Vagina (tissue), 2 donors: ENCODE measurements at places on chromosomes 4 and X. TPM values are rescaled to one million over a fixed set of nuclear protein-coding genes. Genes with fewer than 3 reads are reported as not detected.

- no peaks in the 10 kb centered on the region for H3K36me3 ChIP-seq
- no peaks in the 10 kb centered on the region for H3K27me3 ChIP-seq
- no peak overlapping the region for H3K4me3 ChIP-seq
Measured at GRCh38 chr4:119110121-119110520, 25.5 kb upstream of the MYOZ2 start.

DNA sequence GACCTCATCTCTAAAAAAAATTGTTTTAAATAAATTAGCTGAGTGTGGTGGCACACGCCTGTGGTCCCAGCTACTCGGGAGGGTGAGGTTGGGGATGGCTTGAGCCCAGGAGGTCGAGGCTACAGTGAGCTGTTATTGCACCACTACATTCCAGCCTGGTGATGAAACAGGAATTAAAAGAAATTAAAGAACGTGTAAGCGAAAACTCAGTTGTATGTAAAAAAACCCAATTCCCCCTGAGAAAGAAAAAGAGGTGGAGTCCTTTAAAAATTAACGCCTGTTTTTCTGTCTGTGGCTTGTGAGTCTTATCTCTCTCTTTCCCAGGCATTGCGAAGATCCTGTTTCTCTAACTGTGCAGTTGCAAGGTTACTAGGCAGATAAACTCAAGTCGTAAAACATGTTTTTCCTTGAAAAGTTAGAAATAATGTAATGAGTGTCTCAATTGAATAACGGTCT is 22.1 kb downstream of the EPGN start:
- no peak overlapping the region for H3K4me3 ChIP-seq
- no peaks in the 10 kb centered on the region for H3K4me1 ChIP-seq
- H3K27me3 ChIP-seq: no peaks in the 10 kb centered on the region
- no peaks in the 10 kb centered on the region for H3K36me3 ChIP-seq
- DNase-seq: no peak

DNA sequence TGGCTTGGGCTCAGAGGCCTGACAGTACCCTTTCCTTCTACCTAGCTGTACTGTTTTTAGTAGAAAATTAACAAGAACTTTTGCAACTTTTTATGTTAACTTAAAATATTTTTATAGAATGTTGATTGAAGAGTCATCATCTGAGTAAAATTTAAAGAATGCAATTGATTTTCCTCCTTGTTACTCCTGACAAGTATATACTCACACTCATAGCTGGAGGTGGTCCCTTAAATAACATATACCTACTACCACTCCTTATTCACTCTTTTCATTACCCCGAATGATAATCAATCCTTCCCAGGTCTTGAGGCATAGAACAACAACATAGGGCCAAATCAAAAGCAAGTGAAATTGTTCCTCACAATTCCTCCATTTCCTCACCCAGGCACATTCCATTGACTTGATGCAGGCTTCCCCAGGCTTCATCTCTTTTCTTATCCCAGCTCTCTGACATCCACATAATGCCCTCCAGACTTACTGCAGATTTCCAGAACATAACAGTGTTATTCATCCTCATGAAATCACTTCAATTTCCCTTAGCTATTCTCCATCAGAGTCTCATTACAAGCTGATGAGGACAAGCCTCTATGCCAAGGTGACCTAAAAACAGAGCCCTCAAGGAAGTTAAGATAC is 73.2 kb upstream of the ANXA10 start:
- no peaks in the 10 kb centered on the region for H3K36me3 ChIP-seq
- no peak overlapping the region for H3K27ac ChIP-seq
- H3K4me1 ChIP-seq: no peaks in the 10 kb centered on the region
- no peak overlapping the region for H3K4me3 ChIP-seq
- no peaks in the 10 kb centered on the region for H3K27me3 ChIP-seq

DNA sequence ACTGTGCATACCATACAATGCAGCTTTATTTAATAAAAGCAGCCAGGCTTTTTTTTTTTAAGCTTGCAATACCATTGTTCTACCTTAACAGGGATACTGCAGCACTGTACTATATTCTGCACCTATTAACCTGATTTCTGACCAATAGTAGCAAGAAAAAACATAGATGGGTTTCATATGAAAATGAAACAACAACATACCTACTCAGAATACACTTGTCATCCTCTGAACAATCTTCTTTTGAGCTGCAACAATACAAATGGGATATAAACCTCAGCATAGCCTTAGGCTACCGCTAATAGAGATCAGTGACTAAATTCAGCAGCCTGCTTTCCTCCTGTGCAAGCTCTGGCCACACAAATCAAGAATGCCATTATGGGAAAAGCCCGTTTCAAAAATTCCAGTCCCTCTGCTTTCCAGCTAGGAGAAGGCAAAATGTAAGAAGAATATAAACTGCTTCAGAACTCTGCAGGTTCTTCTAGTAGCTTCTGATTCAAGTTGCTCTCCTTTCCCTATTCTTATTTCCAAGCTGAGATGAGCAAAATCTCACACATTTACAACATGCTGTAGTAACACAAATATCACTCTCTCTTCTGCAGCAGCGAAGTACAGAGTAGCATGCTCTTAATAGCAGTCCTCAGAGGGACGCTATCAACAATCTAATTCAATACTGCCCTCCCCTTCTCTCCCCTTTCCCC is 143.4 kb downstream of the KLHL13 start:
- no peaks in the 10 kb centered on the region for H3K36me3 ChIP-seq
- DNase-seq: no peak
- H3K27me3 ChIP-seq: no peaks in the 10 kb centered on the region
- H3K4me1 ChIP-seq: no peaks in the 10 kb centered on the region
- no peak overlapping the region for H3K27ac ChIP-seq

GRCh38 chrX:136115904-136116297 is 31.4 kb upstream of the FHL1 start:
- H3K27ac ChIP-seq: no peak overlapping the region
- H3K4me1 ChIP-seq: no peaks in the 10 kb centered on the region
- no peaks in the 10 kb centered on the region for H3K36me3 ChIP-seq

Gene ABCD1
- 11.0 TPM for total RNA-seq

GRCh38 chrX:3176439-3176820 is 135.2 kb downstream of the ARSF start:
- no peaks in the 10 kb centered on the region for H3K36me3 ChIP-seq
- no peak overlapping the region for H3K27ac ChIP-seq
- DNase-seq: no peak
- H3K4me1 ChIP-seq: no peaks in the 10 kb centered on the region
- no peaks in the 10 kb centered on the region for H3K27me3 ChIP-seq
- no peak overlapping the region for H3K4me3 ChIP-seq

Gene MTMR1
- 22.6 TPM for total RNA-seq

DNA sequence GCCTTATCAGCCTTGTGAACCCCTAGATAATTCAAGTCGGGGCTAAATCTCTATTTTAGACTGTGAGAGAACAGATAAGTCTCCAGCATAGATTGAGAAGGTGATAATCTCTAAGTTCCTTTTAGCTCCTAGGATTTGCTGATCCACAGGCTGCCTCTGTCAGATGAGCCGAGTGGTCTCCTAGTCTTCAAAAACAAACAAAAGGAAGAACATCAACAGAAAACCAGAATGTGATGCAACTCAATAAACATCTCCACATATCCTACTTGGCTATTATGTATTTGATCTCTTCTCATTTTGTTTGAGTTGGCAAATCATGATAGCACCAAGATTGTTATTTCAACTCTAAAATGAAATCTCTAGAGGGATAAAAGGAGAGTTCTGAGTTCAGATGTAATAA is 88.4 kb upstream of the SLC7A11 start:
- H3K27ac ChIP-seq: no peak overlapping the region
- no peaks in the 10 kb centered on the region for H3K4me1 ChIP-seq
- H3K27me3 ChIP-seq: no peaks in the 10 kb centered on the region
- no peaks in the 10 kb centered on the region for H3K36me3 ChIP-seq

DNA sequence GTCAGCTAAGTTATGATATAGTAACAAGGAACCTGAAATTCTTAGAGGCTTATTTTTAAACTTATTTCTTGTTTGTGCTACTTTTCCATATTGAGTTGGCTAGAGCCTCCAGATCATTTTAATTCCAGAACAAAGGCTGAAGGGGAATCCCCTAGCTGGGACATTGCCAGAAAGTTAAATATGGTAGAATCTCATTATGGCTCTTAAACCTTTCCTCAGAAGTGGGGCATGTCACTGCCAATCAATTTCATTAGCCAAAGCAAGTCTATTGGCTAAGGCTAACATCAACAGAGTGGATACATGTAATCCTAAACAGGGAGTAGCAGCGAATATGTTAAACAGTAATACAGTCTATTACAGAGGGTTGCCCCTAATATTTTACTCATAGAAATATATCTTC is 47.0 kb downstream of the FTHL17 start:
- no peak overlapping the region for H3K4me3 ChIP-seq
- no peak overlapping the region for H3K27ac ChIP-seq

DNA sequence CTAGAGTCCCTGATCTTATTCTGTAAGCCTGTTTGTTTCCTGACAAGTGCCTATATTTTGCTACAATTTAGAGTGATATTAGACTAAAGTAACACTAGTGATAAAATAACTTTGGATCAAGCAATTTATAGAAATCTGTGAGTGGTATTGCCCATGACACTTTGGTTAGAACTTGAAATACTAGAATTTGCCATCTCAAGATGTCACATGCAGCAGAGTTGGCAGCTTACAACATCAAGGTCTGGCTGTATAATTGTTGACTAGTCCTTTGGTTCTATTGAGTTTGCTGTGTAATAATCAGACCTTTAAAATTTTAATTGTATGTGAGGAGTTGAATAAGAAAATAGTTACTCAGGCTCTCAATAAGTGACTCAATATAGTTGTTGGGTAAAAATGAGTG is 167.1 kb downstream of the RAPGEF2 start:
- no peak for DNase-seq
- no peak overlapping the region for H3K27ac ChIP-seq
- H3K27me3 ChIP-seq: no peaks in the 10 kb centered on the region
- H3K4me1 ChIP-seq: peaks cover 51% of the 10 kb centered on the region

- DNase-seq: no peak
- H3K36me3 ChIP-seq: no peaks in the 10 kb centered on the region
- H3K27me3 ChIP-seq: no peaks in the 10 kb centered on the region
- no peak overlapping the region for H3K27ac ChIP-seq
- no peaks in the 10 kb centered on the region for H3K4me1 ChIP-seq
- no peak overlapping the region for H3K4me3 ChIP-seq
Measured at GRCh38 chrX:50863471-50863870, 47.1 kb upstream of the BMP15 start.

Gene FGG
- not detected for total RNA-seq

DNA sequence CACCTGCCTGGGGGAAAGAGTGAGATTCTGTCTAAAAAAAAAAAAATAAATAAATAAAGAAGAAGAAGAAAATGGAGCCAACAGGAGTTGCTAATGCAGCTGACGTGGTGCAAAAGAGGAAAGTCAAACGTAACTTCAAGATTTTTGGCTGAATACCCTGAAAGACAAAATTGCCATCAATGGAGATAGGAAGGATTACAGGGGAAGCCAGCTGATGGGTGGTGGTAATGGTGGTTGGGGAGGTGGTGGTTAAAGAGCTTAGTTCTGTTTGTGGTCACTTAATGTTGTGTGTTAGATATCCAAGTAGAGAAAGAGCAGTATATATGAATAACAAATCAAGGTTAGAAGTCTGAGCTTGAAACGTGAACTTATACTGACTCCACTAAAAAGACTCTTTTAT is 225.4 kb downstream of the ARHGAP24 start:
- H3K27ac ChIP-seq: no peak overlapping the region
- H3K27me3 ChIP-seq: no peaks in the 10 kb centered on the region
- H3K4me3 ChIP-seq: no peak overlapping the region
